ENCODE measurements at places on chromosomes 4 and X.

DNA sequence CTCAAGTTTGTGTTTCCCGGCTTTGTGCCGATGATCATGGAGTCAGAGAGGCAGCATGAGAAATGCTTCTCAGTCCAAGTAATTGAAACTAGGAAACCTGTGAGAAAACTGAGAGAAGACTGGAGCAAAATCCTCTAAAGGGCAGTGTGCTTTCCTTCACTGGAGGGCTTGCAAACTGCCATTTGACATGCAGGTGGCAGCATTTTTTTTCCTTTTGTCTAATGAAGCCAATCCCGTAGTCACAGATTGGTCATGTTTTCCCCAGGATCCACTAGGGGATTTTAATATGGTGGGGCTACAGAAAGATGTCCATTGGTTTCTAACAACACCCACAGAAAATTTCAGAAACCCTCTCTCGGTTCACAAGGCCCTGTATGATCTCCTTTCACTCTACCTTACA is 117.4 kb upstream of the NUDT10 start:
- peak; percentile 11 for DNase-seq

- no peak for DNase-seq
These were observed 25.2 kb downstream of the UBQLN2 start for GRCh38 chrX:56588397-56589188.

- DNase-seq, result no peak
These were observed 167.1 kb upstream of the C1QTNF7 start for GRCh38 chr4:15260758-15261157.

DNA sequence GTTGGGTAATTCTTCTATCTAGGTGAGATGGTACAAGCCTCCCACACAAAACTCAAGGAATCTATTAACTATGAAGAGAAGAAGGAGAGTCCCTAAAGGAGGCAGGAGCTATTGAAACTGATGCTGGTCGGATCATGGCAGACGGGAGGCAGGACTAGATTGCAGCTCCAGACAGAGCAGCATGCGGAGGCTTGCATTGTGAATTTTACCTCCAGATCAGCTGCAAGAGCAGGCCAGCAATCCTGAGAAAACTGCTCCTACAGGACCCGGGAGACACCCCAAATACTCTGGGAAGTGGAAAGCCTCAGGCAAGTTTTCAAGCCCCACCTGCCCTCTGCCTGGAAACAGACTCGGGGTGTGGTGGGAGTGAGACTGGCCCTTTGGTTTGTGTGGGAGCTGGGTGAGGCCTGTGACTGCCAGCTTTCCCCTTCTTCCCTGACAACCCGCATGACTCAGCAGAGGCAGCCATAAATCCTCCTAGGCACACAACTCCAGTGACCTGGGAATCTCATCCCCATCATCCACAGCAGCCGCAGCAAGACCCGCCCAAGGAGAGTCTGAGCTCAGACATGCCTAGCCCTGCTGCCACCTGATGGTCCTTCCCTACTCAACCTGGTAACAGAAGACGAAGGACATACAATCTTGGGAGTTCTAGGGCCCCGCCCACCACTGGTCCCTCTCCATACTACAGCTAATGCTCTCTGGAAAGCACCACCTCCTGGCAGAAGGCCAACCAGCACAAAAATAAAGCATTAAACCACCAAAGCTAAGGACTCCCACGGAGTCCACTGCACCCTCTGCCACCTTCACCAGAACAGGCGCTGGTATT is 30.9 kb downstream of the GATB start:
- DNase-seq, result peak; percentile 8

DNA sequence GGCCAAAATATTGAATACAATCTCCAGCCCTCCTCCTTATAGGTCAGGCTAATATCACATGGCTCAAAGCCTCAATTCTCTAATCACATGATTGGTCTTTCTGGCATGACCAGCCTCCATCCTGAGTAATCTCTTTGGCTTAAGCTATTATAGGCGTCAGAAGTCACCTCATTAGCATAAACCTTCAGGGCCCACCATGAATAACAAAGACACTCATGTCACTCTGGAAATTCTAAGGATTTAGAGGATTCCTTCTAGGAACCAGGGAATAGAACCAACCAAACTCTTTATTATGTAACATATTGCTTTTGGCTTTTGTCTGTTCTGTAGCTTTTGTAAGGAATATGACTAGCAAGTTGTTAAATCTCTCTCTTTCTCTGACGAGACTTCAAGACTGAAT is 109.2 kb upstream of the IGFBP7 start:
- DNase-seq, result no peak

DNA sequence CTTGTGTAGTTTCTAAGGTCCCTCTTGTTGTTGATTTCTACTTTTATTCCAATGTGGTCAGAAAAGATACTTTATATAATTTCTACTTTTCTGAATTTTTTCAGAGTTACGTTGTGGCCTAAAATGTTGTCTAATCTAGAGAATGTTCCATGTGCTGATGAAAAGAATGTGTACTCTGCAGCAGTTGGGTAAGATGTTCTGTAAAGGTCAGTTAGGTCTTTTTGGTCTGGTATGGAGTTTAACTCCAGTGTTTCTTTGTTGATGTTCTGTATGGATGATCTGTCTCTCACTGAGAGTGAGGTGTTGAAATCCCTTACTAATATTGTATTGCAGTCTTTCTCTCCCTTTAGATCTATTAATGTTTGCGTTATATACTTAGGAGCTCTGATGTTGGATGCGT is 37.0 kb upstream of the GPRIN3 start:
- DNase-seq, result no peak

- DNase-seq, result no peak
These were observed 49.2 kb downstream of the CD40LG start for GRCh38 chrX:136697156-136697555.

GRCh38 chr4:118948545-118949144 is 60.0 kb downstream of the SYNPO2 start:
- DNase-seq, result no peak

DNA sequence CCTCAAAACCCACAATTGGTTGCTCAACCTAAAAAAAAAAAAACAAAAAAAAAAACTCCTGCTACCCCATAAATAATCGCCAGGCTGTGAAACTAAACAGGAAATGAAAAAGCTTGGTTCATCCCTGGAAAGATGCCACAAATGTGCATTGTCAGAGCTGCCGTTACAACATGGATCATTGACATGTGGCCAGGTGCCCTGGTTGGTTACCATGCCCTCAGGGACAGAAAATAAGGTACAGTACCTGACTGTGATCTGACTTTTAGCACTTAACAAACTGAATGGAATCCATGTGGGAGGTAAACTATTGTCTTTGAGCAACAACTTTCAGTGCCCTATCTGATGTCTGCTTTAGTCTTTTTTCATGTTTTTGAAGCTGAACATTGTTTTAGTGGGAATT is 118.0 kb upstream of the RPL34 start:
- no peak for DNase-seq

- no peak for DNase-seq
These were observed 69.9 kb downstream of the GATB start for GRCh38 chr4:151690876-151691275.

GRCh38 chrX:134631426-134632346 is 26.6 kb downstream of the PLAC1 start:
- no peak for DNase-seq

- peak; percentile 19 for DNase-seq
These were observed 7.9 kb downstream of the BDH2 start for GRCh38 chr4:103091601-103092223.

DNA sequence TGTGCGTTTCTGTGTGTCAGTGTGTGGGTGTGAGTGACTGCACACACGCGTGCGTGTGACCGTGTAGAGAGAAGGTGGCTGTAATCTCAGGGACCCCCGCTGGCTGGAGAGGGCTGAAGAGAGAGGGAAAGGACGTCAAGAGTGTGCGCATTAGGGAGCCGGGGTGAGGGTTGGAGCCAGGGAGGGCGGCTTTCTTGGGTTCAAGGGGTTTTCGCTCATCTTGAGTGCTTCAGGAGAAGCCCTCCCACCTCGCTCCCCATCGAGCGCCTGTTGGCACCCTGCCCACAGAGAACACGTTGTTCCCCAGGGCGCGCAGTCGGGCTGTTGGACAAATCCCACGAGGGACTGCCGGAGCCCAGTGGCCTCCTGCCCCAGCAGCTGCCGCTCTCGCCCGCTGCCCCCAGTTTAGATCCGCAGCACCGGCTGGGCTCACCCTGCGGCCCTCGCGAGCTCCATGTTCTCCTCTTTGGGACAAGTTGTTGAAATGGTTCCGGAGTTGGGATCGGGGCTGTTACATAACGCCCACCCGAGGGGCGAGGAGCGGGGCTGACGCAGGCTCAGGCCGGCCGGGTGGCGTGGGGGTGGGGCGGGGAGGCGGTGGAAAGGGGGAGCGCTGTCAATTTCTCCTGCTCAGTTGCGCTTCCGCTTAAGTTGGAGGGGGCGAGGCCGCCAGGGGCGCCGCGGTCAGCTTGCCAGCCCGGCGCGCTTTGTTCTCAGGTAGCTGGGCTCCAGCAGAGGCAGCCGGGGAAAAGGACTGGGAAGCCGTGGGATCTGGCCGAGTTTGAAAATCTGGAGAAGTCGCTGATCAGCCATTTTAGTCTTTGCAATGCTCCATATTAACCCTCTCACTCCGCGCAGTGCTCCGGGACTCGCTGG is 1.6 kb downstream of the GRIA2 start:
- DNase-seq, result no peak

DNA sequence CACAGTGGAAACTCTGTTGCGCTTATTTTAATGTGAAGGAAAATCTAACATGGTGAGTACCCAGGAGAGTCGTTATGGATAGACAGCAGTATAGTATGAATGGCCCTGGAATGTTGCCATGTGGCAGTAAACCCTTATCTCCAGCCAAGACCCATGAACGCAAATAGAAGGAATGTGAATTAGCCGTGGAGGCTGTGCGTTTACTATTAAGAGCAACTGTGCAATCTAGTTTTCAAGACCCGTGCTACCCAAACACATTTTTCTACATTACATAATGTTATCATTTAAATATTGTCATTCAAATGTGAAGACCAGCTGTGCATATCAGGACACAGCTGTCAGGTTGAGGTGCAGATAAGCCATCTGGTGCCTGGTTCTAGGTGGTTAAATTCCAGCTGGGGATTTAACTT is 13.3 kb upstream of the AGA start:
- no peak for DNase-seq

DNA sequence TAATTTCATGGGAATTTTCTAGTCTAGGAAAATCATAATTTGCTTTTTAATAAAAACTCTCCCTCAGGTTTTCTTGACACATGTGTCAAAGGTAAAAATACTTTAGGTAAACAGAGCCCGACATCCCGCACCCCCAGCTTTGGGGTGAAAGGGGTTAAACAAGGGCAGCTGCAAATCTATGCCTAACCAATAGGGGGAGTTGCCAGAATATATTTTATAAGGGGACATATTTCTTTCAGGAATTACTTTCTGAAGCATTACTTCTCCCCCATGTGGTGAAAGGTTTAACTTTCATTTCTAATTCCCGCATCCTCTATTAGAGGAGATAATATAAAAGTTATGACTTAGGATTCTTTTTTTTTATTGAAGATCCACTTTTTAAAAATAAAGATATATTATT is 53.9 kb upstream of the HEPH start:
- DNase-seq, result peak; percentile 12

DNA sequence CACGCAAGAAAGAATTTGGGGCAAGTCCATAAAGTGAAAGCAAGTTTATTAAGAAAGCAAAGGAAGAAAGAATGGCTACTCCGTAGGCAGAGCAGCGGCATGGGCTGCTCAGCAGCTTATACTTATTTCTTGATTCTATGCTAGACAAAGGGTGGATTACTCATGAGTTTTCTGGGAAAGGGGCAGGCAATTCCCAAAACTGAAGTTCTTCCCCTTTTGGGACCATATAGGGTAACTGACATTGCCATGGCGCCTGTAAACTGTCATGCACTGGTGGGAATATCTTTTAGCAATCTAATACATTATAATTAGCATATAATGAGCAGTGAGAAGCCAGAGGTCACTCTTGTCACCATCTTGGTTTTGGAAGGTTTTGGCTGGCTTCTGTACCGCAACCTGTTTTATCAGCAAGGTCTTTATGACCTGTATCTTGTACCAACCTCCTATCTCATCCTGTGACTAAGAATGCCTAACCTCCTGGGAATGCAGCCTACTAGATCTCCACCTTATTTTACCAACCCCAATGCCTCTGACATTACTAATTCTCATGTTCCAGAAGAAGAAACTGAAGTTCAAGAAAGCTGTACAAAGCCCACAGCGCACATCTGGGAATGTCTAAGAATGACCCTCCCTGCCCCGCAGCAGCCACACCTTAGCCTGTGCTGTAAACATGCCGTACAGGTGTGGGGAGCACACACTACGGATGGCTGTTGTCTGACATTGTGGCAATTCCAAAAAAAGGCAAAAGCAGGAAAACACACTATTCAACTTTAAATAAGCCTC is 18.6 kb downstream of the RXFP1 start:
- DNase-seq, result no peak

GRCh38 chr4:80434238-80434637 is 98.7 kb downstream of the CFAP299 start:
- DNase-seq, result no peak

GRCh38 chr4:179750374-179750773 is 2308.1 kb upstream of the AGA start:
- DNase-seq, result no peak

- DNase-seq, result no peak
These were observed 68.0 kb downstream of the LUZP4 start for GRCh38 chrX:115357326-115358120.

- peak; percentile 12 for DNase-seq
These were observed 421.3 kb downstream of the FAT4 start for GRCh38 chr4:125736057-125736456.

DNA sequence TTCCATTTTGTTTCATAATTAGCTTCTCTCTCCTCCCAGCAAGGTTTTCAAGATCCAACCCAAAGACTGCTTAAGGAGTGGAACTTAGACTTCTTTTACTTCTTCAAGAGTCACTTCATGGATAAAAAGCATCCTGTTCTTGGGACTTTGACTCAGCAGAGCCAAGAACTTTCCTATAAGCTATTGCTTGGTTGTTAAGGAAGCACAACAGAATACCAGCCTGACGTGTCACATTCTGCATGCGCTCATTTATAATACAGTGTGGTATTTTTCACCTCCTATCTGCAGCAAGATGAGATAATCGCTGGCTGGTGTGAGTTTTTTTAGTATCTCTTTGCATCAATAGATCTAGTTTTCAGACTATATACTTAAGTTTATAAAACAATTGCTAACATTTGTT is 152.1 kb downstream of the PALLD start:
- DNase-seq, result no peak
